ENCODE measurements at places on chromosomes 4 and X.
A peak's percentile ranks its signal among the peaks of the same experiment; 100 is the strongest.

GRCh38 chr4:25075851-25076250 is 45.1 kb upstream of the LGI2 start:
- DNase-seq = no peak

GRCh38 chrX:1904663-1905218 is 289.9 kb downstream of the ASMT start:
- no peak for DNase-seq

DNA sequence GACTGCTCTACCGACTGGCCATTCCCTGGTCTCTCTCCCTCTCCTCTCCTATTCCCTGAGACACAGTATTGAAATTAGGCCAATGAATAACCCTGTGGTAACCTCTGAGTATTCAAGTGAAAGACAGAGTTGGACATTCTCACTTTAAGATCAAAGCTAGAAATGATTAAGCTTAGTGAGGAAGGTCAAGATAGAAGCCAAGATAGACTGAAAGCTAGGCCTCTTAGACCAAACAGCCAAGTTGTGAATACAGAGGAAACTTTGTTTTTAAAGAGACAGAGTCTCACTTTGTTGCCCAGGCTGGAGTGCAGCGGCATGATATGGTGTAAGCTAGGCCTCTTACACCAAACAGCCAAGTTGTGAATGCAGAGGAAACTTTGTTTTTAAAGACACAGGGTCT is 64.6 kb downstream of the KDM6A start:
- DNase-seq = no peak

DNA sequence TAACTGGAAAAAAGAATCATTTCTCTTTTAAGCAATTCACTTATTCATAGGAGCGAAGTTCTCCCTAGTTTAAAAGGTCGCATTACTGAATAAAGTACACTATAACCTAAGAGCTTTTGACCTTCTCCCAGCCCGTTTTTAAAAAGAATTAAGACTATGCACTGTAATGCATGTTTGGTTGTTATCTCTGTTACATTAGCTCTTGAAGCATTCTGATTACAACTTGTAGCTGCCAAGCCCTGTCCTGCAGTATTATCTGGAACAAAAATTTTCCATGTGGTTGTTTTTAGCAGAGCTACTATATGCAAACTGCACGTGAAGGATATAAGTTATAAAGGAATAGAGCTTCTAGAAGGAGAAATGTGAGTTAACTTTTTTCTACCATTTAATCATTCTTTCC is 8.1 kb downstream of the GAB1 start:
- no peak for DNase-seq

DNA sequence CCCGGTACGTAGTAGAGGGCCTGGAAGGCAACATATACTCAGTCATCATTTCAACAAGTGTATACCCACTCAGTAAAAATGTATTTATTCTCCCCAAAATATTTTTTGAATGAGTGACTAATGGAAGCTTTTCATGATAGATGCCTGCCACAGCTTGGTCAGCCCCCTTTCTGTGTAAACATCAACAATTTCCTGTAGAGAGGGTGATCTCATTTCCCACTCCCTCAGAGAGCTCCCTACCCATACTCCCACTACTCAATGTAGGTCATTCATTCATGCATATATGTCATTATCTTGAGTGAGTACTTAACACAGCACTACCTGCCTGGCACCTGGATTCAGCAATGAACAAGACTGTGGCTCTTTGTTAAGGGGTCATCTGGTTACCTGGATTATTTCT is 81.9 kb downstream of the STK32B start:
- DNase-seq = no peak

DNA sequence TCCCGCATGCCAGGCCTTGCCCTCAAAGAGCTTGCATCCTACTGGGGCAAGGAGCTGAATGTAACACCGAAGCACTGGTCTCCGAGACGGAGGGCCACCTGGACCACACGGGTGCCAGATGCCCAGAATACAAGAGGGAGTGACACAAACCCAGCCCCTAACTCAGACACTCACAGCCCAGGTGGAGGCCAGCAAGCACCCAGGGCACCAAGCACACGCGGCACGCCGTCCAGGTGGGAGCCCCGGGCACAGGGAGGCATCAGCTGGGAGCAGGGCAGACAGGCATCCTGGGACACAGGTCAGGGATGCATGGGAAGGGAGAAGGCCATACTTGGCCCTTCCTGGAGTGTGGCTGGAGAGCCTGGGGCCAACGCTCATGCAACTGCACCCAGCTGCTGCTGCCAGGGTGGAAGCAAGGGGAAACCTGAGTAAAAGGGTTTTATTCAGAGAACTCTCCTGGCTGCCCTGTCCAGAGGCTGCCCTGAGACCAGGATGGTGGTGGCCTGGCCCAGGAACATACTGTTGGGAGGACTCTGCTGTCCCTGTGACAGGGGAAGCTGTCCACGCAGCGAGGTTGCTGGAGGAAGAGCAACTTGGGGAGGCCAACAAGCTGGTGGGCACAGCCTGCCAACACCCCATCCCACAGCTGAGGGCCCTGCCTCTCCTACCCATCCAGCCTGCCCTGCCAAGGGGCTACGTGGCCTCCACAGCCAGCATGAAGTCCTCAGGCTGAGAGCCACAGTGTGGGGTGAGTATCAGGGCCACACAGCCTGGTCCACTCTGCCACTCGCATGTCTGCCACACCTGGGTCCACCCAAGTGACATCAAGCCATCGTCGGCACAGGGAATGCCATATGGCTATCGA is 22.2 kb upstream of the PPP2R2C start:
- no peak for DNase-seq

GRCh38 chr4:120481756-120482155 is 415.1 kb upstream of the MAD2L1 start:
- DNase-seq = no peak

- no peak for DNase-seq
Measured at GRCh38 chrX:69386681-69387080, 117.4 kb upstream of the NALF2 start.

DNA sequence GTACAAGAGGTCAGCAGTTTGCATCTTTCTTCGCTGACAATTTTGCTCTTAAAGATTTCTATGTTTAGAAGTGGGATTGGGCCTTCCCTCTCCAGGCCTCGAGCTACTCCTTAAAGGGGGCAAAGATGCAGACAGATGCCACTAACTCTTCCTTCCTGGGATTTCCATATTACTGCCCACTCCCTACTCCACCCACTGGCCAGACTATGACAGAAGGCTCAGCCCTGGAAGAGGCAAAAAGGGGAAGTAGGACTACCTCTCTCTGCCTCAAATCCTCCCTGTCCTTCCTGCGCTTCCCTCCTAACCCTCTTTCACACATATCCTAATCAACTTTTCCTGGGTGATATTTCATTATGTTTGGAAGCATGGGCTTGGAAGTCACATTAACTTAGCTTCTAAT is 58.3 kb downstream of the EVC2 start:
- DNase-seq = no peak

DNA sequence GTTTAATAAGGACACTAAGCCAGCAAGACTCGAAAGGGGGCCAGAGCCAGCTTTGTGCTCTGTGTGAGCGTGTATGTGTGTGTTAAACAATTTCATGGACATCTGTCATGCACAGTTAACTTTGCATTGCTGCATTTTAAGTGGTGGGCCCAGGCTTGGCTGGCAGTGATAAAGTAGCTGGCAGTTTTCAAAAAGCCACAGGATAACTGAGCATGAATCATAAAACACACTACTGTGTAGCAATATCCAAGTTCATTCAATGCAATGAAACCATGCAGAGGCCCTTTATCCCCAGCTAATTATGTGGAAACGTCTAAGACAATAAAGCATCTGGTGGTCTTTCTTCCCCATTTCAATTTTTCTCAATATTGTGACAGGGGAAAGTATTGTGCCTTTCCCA is 132.9 kb downstream of the NKX6-1 start:
- DNase-seq = no peak

DNA sequence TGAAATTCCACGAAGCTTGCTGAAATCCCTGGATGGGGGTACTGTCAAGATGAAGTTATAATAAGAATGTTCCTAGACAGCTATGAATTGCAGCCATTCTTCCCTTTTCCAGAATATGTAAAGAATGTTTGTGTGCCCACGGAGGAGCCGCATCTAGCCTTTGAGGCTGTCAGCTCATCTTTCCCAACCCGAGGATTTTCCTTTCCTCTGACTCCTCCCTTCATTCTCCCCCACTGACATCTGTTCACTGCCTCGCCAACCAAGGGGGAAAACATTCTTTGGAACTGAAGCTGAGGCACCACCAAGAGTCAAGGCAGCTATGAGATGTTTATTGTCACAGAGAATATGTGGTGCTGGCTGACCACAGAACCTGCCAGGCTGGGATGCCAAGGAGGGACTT is 8.8 kb downstream of the NHSL2 start:
- DNase-seq = no peak

DNA sequence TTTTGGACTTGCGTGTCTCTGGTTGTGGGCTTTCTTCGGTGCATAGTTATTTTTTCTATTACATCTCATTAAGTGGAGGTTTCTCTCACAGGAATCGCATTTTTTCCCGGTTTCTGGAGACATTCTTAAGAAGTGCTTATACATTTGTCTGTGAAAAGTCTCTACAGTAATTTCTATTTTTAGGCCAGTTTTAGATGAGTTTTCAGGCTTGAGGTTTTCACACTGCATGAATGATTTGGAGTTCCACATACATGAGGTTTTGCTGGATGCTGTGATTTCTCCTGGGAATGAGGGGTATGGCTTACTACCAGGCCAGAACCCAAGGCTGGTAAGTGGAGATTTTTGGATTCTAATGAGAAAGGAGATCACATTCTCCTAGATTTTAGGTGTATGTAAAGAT is 422.6 kb upstream of the SLIT2 start:
- DNase-seq = no peak

DNA sequence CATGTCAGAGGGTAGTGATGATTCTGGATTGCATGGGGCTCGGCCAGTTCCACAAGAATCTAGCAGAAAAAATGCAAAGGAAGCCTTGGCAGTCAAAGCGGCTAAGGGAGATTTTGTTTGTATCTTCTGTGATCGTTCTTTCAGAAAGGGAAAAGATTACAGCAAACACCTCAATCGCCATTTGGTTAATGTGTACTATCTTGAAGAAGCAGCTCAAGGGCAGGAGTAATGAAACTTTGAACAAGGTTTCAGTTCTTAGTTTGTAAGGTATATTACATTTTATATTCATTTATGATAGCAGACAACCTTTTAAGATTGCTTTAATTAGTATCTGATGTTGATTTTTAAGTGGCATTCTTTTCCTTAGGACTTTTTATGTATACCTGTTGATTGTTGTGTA is 24.2 kb downstream of the REST start:
- no peak for DNase-seq

- DNase-seq = no peak
Measured at GRCh38 chr4:154421618-154422017, 70.0 kb downstream of the DCHS2 start.

DNA sequence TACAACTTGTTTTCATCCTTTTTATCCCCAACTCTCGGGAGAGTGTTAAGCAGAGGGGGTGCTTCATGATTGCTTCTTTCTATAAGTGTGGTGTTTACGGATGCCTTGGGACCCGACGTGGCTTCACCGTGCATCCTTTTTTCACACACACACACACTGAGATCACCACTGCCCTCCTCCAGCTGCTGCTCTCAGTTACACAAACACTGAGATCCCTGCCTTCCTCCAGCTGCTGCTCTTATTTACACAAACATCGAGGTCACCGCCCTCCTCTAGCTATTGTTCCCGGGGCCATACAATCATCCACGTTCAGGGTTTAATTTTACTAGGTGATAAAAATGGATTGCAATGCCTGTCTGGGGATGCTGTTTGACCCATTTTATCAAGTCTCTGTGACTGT is 155.4 kb upstream of the FAM9B start:
- no peak for DNase-seq

GRCh38 chr4:7414736-7415510 is 19.8 kb downstream of the PSAPL1 start:
- DNase-seq = no peak

DNA sequence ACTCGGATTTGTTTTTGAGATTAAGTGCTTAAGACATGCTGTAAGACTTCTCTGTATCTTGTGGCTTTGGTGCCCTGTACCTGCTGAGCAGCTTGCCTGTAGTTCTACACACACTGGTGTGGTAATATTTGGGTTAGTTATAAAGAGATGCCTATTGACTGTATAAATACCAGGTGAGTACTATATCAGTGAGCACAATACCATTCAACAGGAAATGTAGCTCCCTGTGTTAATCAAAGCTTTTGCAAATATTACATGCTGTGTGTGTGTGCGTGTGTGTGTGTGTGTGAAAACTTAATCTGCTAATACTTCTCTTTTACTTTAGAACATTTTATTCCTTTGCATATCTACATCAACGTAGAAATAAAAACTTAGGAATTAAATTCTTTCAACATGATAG is 30.1 kb downstream of the MYOZ2 start:
- no peak for DNase-seq

GRCh38 chrX:148542481-148543255 is 42.3 kb downstream of the AFF2 start:
- no peak for DNase-seq

DNA sequence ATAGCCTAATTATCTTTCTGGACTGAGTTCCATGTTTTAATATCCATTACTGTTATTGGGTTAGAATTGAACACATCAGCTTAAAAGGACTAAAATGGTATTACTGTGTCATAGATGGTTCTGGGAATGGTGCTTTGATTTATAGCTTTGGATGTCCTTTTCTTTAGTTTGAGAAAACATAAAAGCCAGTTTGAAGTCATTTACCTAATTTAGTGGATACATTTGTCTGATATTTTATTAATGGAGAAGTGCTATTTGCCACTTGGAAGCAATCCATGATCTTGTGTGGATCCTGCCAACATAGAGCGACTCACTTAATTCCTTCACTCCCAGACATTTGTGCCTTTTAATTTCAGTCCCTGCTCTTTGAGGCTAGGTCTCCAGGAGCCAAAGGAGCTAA is 212.4 kb upstream of the PACRGL start:
- DNase-seq = no peak

GRCh38 chr4:147799986-147800555 is 68.2 kb downstream of the ARHGAP10 start:
- DNase-seq = peak; percentile 69

DNA sequence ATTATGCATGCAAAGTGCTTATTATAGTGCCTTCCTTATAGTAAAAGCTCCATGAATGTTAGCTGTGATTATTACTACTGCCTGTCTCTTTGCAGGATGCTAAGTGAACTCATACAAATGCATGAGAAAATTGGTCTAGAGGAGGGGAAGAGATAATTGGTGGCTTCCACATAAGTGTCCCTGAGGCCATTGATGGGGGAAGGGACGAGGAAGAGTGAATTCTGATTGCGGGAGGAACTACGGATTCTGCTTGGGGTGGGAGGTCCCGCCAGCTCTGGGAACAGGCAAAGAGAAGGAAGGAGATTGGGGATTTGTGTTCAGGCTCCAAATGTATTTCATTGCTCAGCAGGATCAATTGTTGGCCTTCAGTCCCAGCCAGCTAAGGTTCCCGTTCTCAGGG is 11.6 kb upstream of the ARHGAP36 start:
- no peak for DNase-seq

GRCh38 chrX:9330249-9330982 is 134.4 kb upstream of the TBL1X start:
- no peak for DNase-seq

DNA sequence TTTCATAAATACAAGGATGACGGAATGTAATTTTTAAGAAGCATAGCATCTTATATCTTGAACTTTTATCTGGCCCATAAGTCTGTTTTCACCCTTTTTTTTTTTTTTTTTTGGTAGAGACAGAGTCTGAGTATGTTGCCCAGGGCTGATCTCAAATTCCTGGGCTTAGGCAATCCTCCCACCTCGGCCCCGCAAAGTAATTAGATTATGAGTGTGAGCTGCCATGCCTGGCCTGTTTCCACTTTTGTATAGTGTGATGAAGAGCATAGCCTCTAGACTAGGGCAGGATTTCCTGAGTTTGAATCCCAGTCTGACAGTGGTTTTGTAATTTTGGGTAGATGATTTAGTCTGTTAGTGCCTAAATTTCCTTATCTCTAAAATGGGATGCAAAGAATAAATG is 11.0 kb downstream of the STIM2 start:
- no peak for DNase-seq

All from activated naive CD4-positive, alpha-beta T cell treated with anti-CD3 and anti-CD28 coated beads, Interleukin-2, amount 10 ng/mL, durations not matched to agents 7 days and 5 days (primary cell).